ENCODE measurements at places on chromosomes 2 and 18. TPM values are rescaled to one million over a fixed set of nuclear protein-coding genes. Genes with fewer than 3 reads are reported as not detected.

DNA sequence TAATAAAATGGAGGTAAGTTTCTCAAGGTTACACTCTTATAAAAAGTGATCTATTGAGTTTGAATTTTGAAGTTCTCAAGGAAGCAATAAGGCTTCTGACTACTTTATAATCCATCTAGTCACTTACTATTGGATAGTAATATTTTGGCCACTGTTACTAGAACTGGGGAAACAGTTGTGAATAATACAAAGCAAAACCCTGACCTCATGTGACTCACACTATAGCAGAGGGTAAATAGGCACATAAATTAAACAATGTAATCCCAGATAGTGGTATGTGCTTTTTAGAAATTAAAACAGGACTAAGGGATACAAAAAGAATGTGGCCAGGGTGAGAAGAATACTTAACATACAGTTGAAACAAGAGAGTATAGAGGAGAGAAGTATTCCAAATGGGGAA is 78.6 kb downstream of the CALCRL start:
- DNase-seq = no peak

DNA sequence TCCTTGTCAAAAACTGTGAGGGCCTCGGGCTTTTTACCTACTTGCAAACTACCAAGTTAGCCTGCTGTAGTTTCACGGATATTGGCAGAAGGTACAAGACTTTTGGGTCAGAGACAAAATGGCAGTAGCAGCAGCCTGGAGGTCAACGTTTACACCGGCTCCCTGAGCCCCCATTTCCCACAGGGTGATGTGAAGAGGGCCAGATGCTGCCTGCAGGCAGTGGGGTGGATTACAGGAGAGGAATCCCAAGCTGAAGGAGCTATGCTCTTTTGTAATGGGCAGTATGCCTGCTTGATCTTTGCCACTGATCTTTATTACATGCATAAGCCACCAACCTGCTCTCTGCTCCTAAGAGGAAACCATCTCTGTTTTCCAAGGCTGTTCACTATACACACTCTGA is 29.5 kb upstream of the SP5 start:
- no peak for DNase-seq

DNA sequence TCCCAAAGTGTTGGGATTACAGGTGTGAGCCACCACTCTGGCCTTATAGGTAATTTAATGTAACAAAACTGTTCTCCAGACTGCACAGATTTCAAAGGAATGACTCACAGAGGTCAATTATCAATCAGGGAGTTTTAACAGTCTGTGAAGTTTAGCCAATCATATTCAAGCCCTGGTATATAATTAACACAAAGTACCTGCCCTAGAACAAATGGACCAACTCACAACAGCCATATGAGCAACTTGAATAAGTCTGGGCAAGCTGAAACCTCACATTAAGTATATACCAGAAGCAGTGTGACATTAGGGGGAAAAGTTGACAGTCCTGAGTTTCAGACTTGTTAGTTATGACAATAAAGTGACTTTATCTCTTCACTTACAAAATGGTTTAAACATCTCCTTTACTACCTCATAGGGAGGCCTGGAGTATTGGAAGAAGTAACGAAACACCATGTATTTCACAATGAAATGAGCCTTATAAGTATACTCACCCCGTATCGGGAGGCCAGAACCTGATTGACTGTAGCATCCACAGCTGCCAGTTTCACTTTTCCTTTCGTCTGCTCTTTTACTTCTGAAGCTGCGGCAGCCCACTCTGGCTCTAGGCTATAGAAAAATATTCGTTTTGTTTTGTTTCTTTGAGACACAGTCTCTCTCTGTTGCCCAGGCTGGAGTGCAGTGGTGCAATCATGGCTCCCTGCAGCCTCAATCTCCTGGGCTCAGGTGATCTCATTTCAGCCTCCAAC is 22.2 kb downstream of the PDIA6 start:
- peak; percentile 12 for DNase-seq

- DNase-seq = no peak
Measured at GRCh38 chr2:128376241-128377041, 57.8 kb upstream of the HS6ST1 start.

DOK6 gene
- 0.30 TPM for polyA plus RNA-seq

GALM gene
- polyA plus RNA-seq = 7.0 TPM
